Left lung (tissue), 14 donors: ENCODE measurements at places on chromosomes 16 and 17.

- DNase-seq, result peak; percentile 70
These were observed 52.5 kb downstream of the VAT1L start for GRCh38 chr16:77840673-77841501.

DNA sequence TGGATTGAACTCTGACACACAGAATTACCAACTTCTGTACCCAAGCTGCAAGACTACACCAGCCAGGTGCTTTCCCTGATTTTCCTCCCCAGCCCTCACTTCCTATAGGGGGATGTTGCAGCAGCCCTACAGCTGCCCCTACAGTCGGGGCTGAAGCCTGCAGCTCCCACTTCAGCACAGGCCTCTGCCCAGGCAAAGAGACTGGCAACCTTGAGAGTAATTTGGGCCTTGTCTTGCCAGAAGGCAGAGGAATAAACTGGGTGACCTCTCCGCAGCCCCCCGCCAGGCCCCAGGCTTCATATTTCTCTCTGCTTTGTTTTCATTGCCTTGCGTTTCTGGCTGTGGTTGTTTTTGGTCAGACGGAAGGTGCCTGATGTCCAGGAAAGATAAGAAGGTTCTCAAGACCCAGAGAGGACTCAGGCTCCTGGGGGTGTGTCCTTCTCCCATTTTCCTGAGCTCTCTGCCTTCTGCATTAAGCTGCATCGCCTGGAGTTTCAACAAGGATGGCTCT is 32.0 kb downstream of the SLC6A4 start:
- DNase-seq, result no peak

- no peak for DNase-seq
These were observed 22.1 kb upstream of the RPL38 start for GRCh38 chr17:74181341-74181740.

DNA sequence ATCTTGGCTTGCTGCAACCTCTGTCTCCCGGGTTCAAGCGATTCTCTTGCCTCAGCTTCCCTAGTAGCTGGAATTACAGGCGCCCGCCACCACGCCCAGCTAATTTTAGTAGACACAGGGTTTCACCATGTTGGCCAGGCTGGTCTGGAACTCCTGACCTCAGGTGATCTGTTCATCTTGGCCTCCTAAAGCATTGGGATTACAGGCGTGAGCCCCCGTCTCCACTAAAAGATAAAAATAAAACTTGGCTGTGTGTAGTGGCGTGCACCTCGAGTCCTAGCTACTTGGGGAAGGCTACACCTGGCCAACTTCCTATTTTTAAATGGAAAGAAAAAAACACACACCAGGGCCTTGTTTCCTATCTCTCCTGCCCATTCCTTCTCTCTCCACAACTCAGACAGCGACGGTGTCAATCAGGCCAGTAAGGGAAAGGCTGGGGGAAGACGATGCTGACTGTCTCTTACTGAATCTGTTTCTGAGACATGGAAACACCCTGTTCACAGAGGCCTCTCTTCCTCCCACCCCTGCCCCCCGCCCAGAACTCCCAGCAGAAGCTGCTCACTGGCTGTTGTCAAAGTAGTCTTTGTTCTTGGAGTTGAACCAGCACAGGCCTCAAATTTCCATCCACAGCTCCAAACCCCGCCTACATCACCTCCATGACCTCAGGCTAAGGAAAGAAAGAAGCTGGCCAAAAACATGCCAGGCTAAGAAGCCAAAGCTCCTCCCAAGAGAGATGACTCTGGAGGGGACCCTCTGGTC is 96.6 kb downstream of the NXN start:
- peak; percentile 81 for DNase-seq

GRCh38 chr16:87837627-87838289 is 31.5 kb downstream of the SLC7A5 start:
- DNase-seq, result no peak

DNA sequence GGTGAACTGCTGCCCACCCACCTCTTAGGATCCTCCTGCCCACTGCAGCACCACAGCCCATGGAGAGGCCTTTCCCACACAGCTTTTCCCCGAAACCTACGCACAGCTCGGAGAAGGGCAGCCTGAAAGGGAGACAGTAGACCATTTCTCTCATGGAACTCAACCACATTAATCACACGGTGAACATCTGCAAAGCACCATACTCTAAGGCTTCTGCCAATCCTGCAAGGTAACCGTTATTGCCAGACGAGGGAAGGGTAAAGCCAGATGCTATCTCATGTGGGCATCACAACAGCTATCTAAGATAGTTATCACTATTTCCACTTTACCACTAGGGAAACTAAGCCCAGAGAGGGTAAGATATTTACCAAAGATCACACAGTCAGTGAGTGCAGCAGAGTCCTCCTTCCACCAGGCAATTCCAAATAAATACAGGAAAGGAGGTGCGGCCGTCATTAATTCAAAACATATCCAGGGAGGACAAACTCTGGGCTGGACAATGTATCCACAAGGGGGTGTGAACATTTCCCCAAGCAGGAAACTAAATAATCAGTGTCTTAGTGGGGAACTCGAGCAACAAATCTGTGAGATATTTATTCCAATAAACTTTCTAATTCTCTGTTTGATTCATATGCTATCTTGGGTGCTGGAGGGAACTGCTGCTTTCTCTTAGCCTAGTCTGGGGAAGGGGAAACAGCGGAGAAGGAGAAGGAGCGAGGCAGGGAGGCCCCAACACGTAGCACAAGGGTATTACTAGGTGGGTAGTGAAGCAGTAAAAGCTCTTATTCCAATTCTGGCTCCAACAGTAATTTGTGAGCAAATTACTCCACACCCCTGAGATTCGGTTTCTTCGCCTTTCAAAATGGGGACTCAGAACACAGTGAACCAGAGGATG is 723 bp downstream of the TMEM186 start:
- no peak for DNase-seq

GRCh38 chr16:53089434-53090285 is 34.9 kb downstream of the CHD9 start:
- no peak for DNase-seq

- no peak for DNase-seq
These were observed 18.3 kb upstream of the NUDT16L1 start for GRCh38 chr16:4674926-4675530.

DNA sequence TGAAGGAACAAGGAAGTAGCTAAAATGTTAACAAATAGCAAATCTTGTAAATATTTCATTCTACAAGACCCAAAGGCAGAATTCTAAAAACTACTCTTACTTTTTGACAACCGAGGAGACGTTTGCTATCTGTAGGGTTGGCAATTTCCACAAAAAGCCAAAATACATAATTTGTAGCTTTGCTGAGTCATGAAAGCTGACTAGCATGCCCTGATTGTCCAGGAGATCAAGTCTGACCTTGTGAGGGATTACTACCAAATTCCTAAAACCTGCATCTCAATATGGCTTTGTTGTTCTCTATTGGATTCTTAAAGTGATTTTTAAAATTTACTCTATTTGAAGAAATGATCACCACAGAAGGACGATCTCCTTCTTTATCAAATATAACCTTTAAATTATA is 10.8 kb downstream of the DNAJA2 start:
- DNase-seq, result no peak

- DNase-seq, result no peak
These were observed 10.9 kb upstream of the SREBF1 start for GRCh38 chr17:17847726-17848125.

DNA sequence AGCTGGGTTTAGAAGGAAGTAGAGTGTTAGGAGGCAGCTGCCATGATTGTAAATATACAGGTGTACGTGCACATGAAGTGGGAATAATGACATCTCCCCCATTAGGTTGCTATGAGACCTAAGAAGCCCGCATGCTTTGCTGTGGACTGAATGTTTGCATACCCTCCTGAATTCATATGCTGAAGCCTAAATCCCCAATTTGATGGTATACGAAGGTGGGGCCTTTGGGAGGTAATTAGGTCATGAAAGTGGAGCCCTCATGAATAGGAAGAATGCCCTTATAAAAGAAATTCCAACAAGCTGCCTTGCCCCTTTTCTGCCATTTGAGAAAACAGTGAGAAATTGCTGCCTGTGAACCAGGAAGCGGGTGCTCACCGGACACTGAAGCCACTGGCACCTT is 44.0 kb downstream of the CCDC182 start:
- no peak for DNase-seq

GRCh38 chr17:66960613-66961012 is 3.9 kb upstream of the CACNG4 start:
- peak; percentile 54 for DNase-seq

DNA sequence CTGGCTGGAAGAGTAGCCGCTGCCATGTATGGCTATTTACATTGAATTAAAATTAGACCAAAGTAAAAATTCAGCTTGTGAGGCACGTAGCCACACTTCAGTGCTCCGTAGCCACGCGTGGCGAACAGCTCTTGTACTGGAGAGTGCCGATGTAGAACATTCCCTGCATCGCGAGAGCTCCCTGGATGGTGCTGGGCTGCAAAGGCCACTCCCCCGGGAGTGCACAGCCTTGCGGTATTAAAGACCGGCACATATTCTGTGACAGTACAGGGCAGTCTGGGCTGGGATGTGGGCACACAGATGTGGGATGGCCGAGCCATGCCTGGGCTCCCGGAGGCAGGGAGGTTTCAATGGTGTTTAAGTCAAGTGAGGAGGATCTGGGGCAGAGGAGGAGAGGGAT is 102.2 kb downstream of the CMIP start:
- DNase-seq, result no peak

DNA sequence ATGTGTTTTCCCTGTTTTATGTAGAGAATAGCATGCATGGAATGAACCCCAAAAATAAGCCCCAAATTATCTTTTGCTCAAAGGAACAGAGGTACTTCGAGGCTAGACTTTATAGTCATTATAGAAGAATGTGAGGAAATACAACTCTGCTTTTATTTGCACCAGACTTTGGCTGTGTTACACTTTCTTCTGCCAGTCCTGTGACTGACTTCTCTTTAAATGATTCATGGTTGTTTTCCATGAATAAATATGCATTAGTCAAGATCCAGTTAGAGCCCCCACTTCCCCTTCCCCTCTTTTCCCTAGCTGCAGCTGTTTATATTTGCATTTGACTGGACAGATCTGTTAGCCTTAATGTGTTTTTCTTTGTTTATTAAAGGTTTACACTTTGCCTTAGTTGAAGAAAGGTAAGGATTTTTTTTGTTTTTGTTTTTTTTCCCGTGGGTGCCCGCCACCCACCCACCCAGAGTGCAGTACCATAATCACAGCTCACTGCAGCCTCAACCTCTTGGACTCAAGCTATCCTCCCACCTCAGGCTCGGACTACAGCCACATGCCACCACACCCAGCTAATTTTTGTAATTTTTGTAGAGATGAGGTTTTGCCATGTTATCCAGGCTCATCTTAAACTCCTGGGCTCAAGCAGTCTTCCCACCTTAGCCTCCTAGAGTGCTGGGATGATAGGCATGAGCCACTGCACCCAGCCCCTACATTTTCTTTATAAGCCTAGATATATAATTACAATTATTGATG is 152.6 kb downstream of the CYB561 start:
- no peak for DNase-seq

- peak; percentile 28 for DNase-seq
These were observed 22.1 kb downstream of the TMEM94 start for GRCh38 chr17:75478508-75478907.

DNA sequence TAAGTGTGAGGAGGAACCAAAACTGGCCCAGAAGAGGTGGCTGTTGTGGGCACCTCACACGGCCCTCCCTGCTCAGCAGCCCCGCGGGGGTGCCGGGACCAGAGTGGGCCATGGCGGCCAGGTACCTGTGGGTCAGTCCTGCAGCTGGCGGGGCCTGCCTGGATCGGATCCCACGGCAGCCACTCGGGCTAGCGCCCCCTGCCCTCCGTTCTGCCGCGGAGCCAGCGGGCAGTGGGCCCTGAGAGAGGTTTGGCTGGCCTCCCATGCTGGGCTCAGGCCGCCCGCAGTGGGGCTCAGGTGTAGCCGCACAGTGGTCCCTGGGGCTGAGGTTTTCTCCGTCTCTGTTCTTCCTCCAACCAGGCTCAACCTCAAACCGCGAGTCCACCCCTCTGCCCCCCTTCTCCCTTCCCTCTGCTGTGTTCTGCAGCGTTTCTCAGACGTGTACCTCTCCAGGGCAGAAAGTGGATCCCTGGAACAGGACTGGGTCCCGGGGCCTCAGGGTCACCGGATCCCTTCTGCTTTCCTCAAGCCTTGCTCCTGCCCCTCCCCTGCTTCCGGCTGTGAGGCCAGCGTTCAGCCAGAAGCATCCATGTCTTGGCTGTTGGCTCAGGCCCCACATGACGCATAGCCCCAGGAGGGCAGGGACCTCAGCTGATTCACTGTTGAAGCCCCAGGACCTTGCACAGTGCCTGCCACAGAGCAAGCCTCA is 28.6 kb upstream of the ITGA3 start:
- peak; percentile 76 for DNase-seq

- DNase-seq, result no peak
These were observed 146.6 kb downstream of the SHISA6 start for GRCh38 chr17:11387610-11388009.

- DNase-seq, result peak; percentile 82
These were observed 14.2 kb upstream of the RIPOR1 start for GRCh38 chr16:67514382-67514828.

DNA sequence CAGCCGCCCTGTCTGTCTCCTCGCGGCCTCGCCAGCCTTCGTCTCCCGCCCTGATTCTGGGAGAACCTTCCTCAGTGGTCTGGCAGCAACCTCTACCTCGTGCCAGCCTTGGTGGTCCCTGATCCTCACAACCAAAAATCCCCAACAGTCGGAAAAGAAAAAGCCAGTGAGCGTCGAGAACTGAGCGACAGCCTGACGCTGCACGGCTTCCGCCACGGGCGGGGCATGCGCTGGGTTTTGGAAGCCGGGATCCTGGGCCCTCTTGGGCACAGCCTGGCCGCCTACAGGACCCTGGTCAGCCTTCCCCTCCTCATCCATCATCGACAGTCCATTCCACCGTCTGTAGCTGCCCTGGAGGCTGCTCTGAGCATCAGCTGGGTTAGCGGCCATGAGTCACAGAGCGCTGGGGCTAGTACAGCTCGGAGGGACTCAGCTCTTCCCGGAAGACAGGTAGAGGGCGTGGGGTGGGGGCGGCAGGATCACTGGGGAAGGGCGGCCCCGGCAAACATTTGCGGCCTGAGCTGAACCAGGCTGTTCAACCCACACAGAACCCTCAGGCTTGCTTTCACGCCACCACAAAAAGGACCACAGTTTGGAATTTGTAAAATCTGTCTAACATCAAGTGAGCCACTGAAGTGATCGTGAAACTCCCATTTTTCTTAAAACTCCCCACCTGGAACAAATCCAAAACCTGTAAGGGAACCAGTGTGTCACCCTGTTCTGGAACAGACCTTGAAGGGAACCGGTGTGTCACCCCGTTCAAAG is 55.4 kb upstream of the DOC2B start:
- no peak for DNase-seq

GRCh38 chr16:1345087-1345486 is 6.6 kb downstream of the TSR3 start:
- DNase-seq, result no peak

- DNase-seq, result no peak
These were observed 38.5 kb downstream of the MSI2 start for GRCh38 chr17:57294629-57295501.
